Anterior cingulate cortex (tissue), 58 donors: ENCODE measurements at places on chromosomes 7 and 10.

- no peak for DNase-seq
Measured at GRCh38 chr7:75945297-75946168, 30.6 kb downstream of the POR start.

DNA sequence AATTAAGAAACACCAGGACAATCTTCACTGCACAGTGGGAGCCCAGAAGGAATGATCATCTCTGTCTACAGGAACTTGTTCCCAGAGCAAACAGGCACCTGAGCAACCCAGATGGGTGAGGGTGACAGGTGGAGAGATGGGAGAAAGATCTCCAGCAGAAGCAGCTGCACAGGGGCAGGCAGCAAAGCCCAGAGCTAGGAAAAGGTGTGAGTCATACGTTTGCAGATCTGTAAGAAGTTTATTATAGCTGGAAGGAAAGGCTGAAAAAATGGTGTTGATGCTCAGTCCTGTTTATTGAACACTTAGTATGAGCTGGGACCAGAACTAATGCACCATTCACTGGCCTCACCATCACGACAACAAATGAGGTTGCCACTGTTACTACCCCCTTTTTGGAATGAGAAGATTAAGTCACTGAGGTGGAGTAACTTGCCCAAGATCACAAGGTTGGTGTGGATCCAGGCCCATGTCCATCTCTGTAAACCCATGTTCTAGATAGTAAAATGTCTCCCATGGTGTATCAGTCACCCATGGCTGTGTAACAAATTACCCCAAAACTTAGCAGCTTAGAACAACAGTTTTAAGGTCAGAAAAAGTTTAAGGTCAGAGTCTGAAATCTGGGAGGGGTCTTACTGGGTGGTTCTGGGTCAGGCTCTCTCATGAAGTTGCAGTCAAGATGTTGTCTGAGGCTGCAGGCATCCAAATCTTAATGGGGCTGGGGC lies 506.9 kb downstream of the RPS24 start:
- no peak for DNase-seq

DNA sequence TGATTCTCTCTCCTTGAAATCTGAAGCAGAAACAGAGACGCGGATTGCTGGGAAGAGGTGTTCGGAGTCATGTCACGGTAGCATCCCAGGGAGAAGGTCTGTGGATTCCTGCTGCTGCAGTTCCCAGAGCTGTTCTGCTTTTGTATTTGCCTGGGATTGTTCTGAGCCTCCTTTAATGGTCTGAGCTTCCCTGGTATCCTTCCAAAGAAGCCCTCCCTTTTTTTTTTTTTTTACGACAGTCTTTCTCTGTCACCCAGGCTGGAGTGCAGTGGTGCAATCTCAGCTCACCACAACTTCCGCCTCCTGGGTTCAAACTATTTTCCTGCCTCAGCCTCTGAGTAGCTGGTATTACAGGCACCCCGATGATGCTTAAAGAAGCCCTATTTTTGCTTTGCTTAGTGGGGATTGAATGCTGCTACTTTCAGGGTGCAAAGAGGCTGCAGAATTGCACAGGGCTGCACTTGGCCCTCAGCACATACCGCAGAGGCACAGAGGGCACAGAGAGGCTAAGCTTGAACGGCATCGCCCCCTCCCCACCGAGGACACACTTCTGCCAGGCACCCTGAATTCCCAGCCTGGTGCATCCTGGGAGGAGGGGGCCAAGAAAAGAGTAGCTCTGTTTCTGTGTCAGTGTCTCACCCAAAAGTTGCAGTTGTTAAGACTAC lies 208.6 kb upstream of the GALNT17 start:
- DNase-seq, result no peak

- no peak for DNase-seq
Measured at GRCh38 chr7:34939175-34939574, 98.1 kb downstream of the DPY19L1 start.

DNA sequence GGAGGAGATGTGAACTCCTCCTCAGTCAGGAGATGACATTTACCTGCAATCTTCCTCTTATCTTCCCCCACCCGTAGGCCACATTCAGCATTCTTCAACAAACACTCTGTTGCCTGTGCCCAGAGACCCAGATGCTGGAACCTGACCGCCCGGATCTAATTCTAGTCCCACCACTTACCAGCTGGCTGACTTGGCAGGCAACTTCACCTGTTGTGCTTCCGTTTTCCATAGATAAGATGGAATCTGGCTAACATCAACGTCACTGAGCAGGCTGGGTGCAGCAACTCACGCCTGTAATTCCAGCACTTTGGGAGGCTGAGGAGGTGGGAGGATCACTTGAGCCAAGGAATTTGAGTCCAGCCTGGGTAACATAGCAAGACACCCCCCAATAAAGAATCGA lies 21.3 kb upstream of the FXYD4 start:
- no peak for DNase-seq

- no peak for DNase-seq
Measured at GRCh38 chr7:38825721-38826440, 83.1 kb downstream of the VPS41 start.

DNA sequence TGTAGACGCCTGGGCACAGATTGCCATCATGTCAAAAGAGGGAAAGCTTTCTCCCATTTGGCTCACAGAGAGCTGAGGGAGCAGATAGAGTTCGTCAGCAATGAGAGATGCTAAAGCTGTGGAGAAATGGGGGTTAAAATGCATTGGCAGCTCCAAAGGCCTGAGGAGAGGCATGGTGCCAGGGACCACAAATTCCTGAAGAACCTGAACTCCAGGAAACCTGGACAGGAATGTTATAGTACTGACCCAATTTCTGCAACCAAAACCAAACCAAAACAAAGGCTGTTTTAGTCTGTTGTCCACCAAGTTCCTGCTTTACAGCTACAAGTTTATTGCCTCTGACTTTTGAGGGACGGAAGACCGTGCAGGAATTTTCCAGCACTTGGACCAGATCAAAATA lies 575.7 kb downstream of the REEP3 start:
- no peak for DNase-seq

DNA sequence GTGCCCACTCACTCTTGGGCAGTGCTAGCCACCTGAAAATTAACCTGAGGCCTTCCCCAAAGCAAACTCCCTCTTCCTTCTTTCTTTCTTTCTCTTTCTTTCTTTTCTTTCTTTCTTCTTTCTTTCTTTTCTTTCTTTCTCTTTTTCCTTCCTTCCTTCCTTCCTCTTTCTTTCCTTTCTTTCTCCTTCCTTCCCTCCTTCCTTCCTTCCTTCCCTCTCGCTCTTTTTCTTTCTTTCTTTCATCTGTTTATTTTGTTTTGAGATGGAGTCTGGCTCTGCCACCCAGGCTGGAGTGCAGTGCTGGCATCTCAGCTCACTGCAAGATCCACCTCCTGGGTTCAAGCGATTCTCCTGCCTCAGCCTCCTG lies 17.0 kb upstream of the KPNA7 start:
- DNase-seq, result no peak

DNA sequence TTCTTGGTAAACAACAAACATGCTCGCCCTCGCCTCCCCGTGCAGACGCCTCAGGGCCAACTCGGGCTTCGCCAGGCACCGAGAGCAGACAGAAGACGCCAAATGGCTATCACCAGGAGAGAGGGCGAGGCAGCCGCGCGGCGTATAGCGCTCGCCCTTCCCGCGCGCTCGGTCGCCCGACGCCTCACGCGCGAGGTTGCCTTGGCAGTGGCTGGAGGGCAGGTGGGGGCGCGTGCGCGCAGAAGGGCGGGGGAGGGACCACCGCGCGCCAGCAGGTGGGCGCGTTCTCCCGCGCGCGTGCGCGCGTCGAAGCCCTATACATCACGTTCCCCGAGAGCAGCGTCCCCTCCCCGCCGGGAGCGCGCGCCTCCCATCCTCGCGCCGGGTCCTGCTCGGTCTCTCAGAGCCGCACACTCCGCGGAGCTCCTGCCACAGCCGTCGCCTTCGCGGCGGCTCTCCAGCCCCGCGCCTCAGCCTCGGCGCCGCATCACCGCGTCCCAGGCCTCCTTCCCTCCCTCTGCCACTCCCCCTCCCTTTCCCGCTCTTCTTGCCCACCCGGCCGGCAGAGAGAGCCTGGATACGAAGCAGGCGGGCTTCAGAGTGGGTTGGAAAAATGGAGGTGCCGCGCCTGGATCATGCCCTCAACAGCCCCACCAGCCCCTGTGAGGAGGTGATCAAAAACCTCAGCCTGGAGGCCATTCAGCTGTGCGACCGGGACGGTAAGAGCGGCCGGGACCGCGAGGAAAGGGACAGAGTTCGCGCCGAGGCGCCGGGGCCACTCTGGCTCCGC lies at the start of gene PHYHIPL:
TSS of gene PHYHIPL (plus strand) at position 403 of the 790 bp plus-strand sequence. CDS start at position 614, 211 bp downstream.
- DNase-seq, result peak; percentile 76

- DNase-seq, result no peak
Measured at GRCh38 chr7:85412912-85413311, 226.1 kb upstream of the SEMA3D start.
